ENCODE measurements at places on chromosomes 6 and 20.

DNA sequence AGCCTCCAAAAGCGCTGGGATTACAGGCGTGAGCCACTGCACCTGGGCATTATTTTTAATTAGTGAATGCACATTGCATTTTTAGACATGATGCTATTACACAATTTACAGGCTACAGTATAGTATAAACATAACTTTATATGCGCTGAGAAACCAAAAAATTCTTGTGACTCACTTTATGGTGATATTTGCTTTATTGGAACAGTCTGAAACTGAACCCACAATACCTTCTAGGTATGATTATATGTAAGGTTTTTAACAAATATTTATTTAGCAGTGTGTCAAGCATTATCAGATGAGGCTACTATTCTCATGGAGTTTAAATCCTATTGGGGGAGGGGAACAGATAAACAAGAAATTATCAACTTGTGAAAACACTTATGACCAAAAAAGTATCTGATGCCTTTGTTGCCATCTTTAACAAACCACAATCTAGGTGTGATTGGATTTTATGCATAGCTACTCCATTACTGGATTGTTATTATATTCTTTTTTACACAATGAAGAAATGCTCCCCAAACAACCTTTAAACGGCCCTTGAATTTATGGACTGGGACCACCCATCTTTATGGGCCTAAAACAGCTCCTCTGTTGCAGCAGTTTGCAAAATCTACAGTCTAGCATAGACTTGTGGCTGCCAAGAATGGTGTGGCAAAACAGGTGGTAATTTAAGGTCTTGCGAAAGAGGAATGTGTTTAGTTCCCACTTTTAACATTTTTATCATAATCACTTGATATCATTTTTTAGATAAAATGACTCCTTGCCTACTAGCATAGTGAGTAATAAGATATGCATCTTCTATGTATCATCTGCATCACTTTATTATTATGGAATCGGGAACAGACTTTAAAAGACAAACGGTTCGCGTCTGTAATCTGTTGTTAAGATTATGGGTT lies 159.2 kb upstream of the C6orf118 start:
- no peak for DNase-seq

DNA sequence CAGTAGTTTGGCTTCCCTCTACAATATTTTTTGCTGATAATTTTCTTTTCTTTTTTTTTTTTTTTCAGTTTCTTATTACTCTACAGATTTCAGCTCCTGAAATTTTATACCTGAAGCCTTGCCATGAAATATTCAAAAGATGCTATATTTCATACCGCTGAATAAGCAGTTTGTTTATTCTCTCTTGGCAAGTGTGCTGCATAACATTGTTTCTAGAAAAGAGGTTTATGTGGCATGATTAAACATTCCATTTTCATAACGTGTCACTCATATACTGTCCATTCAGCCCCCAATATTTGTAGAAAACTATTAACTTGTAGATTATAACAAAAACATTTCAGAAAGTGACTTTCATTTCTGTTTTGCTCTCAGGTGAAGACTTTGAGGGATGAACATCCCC lies 174.4 kb upstream of the NOX3 start:
- no peak for DNase-seq

DNA sequence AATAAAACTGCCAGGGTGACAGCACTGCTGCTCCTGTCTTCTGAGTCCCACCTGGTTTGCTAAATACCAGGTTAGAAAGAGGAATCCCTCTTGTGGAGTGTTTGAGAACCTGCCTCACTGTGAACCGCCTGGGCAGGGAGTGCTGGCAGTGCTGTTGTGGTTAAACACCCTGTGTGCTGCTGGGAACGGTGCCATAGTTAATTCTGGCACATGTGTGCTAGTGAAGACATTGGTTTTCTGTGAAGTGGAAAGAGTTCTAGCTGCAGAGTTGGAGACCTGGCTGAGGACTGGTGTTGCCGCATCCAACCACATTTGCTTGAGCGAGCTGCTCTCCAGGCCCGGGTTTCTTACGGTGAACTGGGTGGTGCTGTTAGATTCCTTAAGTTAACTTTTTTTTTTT lies 72.7 kb downstream of the IGF2R start:
- DNase-seq = no peak

DNA sequence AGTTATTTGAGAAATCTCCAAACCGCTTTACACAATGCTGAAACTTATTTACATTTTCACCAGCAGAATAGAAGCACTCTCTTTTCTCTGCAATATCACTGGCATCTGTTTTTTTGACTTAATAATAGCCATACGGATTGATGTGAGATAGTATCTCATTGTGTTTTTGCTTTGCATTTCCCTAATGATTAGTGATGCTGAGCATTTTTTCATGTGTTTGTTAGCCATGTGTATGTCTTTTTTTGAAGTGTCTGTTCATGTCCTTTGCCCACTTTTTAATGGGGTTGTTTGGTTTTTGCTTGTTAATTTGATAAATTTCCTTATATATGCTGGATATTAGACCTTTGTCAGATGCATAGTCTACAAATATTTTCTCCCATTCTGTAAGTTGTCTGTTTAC lies 73.6 kb downstream of the FBXO5 start:
- no peak for DNase-seq

DNA sequence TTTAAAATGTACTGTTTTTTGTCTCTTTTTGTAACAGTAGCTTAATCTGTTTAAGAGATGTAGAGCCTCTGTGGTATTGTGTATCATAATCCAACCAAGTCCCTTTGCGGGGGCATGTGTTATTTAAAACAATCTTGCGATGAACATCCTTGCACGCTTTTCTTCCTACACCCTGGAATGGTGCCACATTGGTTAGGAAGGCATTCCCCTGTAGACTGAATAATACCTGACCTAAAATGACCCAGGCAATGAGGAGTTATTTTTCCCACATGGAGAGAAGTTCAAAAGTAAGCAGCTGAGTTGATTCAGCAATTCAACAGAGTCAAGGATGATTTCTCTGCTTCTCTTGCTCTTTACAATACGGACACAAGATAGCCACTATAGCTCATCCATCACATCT lies 142.0 kb upstream of the PMEPA1 start:
- DNase-seq = no peak

DNA sequence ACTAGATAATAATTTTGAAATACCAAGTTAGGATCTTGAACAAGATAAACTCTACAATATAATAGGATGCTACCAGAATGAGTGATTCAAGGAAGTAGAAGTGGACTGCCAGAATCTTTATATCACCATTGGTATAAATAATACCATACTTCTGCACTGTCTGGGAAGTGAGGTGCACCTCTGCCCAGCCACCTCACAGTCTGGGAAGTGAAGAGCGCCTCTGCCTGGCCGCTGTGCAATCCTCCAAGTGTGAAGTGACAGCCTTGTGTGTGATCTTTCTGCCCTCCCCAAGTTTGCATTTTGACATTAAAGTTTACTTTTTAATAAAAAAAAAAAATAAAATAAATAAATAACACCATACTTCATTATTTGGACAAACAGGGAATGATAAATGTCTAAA lies 18.8 kb downstream of the LATS1 start:
- no peak for DNase-seq

- DNase-seq = no peak
Measured at GRCh38 chr20:47382746-47383415, 26.4 kb upstream of the ZMYND8 start.

DNA sequence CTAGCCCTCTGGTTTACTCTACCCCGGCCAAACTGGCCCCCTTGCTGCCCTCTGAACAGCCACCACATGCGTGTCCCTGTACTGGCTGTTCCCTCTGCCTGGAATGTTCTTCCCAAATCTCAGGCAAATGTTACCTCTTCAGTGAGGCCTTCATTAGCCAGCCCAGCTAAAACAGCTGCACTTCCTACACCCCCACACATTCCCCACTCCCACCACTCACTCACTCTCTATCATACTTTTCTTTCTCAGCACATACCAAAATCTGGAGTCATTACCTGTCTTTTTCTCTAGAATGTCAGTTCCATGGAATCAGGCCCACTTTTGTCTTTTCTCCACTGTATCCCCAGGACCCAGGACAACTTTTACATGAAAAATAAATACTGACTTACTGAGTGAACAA lies 401.2 kb upstream of the SULF2 start:
- DNase-seq = no peak

- no peak for DNase-seq
Measured at GRCh38 chr6:91715171-91715805, 1128.4 kb upstream of the MAP3K7 start.

- DNase-seq = no peak
Measured at GRCh38 chr6:142374091-142374770, 72.4 kb downstream of the ADGRG6 start.

DNA sequence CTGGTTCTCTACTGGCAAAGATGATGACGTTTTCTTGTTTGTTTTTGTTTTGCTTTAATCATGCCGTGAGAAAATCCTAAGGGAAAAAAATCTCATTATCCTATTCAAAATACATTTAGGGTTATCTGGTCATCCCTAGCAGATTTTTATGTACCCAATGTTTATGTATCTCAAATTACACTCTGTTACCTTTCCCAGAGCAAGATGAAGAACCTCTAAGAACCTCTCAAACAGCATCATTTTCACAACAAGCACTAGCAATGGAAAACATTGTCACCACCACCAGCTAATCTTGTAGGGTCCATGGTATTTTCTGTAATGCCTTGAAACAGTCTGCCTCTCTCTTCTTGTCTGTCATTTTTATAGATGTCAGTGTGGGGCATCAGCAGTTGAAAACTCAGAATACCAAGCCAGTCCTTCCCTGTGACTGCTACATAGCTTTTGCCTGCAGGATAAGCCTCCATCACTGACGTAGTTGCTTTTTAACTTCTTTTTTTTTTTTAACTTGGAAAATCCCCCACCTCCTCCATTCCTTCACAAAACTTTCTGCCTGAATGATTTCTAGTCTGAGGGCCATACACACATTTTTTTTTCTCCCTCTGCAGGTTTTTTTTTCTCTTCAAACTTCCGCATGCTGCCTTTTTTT lies 2.4 kb upstream of the SNAP25 start:
- no peak for DNase-seq

- no peak for DNase-seq
Measured at GRCh38 chr6:22236626-22237414, 60.0 kb downstream of the PRL start.

DNA sequence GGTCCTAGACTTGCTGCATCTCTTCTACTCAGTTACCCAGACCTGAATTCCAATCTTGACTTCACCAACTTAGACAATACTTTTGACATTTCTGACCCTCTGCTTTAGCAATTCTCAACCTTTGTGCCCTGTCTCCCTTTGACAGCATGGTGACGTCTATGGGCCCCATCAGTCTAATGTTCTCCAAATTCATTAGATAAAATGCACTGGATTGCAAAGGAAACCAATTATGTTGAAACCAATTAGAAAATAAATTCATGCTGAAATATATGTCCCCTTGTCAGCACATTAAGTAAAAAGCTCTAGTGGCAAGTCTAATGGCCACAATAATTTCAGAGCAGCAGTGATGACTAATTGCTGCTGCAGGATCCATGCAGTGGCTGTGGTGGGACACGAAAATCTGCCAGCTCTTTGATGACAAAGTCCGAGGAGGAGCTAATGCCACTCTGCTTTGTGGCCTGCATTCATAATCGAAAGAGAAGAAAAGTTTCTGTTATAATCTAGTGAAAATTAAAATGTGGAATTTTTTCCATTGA lies 64.0 kb downstream of the BFSP1 start:
- DNase-seq = no peak

- DNase-seq = no peak
Measured at GRCh38 chr20:1555952-1556351, 1.6 kb downstream of the SIRPD start.

- DNase-seq = no peak
Measured at GRCh38 chr6:39884696-39885095, 49.6 kb downstream of the MOCS1 start.
